ENCODE measurements at places on chromosomes 4 and X. TPM values are rescaled to one million over a fixed set of nuclear protein-coding genes. Genes with fewer than 3 reads are reported as not detected.

GRCh38 chr4:153731239-153731638, 28.6 kb downstream of the RNF175 start:
- DNase-seq = no peak

- no peak for DNase-seq
Measured at GRCh38 chr4:15836362-15836761, 58.2 kb downstream of the CD38 start.

DNA sequence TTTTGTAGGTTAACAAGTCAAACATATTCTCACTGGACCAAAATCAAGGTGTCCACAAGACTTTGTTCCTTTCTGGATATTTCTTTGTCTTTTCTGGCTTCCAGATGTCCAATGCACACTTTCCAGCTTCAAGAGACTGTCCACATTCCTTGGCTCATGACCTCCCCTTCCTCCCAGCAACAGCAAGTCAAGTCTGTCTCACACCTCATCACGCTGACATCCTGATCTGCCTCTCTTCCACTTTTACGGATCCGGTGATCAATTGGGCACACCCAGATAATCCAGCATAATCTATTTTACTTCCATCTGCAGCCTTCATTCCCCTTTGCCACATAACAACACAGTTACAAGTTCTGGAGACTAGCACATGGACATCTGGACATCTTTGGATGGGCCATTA, 9.6 kb downstream of the TIFA start:
- DNase-seq = no peak

DNA sequence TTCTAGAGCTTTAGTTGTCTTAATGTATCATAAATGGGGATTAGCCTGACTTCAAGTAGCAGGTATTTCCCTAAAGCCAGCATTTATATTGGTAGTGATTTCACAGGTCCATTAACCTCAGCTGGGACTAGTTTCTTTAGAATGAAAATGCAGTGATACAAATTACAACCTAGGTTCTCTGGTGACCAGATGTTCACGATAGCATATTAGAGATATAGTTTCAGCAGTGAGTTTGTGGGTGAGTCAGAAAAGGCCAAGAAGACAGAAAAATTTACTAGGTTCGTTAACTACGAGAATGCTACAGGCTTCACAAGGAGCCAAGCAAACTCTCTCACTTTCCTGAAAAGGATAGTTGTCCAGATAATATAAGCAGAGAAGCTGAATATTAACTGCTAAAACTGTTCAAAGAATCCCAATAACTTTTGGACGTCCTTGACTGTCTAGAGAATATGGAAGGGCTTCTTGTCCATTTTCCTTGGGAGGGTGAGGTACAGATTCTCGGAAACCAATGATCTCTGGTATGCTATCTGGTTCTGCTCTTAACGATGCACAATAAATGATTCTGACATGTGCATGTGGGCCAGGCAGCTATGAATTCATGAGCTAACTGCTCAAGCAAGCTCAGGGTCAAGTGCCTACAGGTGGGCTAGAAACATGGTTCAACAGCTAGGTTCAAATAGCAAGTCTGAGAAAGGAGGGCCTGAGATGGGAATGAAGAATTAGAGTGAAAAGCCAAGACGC, 6.0 kb upstream of the SPCS3 start:
- DNase-seq = no peak

GRCh38 chrX:153966841-153967535, 4.6 kb downstream of the HCFC1 start:
- DNase-seq = no peak

DNA sequence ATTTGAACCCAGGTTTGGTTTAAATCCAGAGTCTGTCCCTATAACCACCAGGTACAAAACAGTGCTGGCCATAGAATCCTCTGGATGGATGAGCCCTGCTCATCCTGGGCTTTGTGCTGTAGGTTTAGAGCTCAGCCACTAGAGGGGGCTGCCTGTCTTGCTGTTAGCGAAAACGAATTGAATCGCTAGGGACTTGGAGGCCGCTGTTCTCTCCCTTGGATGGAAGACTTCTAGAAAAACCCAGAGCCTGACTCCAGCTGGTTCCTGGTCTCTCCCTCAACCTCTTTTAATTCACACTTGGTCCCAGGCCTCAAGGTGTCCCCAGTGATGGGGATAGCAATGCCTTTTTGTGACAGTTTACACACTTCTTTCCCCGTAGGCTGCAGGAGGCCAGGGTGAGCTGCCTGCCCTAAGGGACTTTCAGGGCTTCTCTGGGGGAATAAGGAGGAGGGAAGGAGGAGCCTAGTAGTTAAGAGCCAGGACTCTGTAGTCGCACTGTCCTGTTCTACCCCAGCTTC, 8.7 kb downstream of the RIPPLY1 start:
- no peak for DNase-seq

- DNase-seq = no peak
Measured at GRCh38 chr4:170014359-170015011, 11.7 kb downstream of the MFAP3L start.

DNA sequence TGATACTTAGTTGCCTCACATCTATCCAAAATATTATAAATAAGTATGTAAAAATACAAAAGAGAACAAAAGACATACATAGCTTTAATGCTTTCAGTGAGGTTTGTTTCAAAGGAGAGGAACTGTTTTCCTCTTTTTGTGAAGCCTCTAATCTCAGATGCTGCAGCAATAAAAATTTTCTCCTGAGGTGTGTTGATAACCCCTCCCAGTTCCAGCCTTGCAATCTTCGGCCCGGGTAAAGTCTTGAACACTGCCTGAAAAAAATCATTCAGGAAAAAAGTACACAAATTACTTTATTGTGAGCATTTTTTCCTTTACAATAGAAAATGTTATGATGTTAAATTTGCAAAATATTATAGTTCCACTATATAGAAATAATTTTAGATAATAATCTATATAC, 8.8 kb downstream of the BBS7 start:
- DNase-seq = no peak

GRCh38 chr4:8860892-8861575, 10.6 kb downstream of the HMX1 start:
- no peak for DNase-seq

GRCh38 chrX:39613482-39613995, 484.2 kb downstream of the BCOR start:
- no peak for DNase-seq

GRCh38 chrX:13203271-13203670, 116.6 kb downstream of the ATXN3L start:
- no peak for DNase-seq

GRCh38 chrX:85964744-85965143, 82.6 kb downstream of the CHM start:
- DNase-seq = no peak

DNA sequence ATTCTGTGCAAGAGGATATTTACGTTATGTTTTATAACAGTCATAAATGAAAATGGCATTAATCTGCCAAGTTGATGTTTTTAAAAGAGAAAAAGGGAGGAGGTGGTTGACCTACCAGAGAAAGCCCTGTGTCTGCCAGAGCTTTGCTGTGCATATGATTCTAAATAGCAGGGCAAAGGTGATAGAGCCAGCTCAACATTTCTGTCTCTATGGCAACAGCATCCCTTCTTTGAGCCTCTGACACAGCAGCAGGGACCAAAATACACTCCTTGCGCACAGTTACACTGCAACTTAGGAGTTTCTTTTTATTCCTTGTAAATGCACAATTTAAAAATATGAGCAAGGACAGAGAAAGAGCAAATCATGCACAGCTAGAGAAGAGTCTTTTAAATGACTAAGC, 133.3 kb upstream of the RAI2 start:
- DNase-seq = no peak

DNA sequence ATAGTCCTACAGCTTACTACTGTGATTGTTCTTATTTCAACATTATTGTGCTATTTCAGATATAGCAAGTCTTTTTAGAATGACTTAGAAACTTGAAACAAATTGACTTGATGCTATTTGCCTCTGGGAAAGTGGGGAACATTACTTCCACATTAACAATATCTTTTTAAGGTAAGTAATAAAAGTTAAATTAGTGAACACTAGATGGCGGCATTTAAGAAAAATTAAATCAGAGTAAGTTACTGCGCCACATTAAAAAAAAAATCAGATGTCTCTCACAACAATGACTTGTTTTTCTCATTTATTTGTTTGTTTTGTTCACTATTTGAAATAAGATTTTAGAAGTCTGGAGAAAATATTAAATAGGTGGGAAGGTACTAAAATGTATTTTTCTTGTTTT, 1026.9 kb upstream of the SLIT2 start:
- DNase-seq = no peak

GRCh38 chr4:40182001-40182400, 14.8 kb upstream of the RHOH start:
- DNase-seq = no peak

GRCh38 chr4:176611951-176612350, 180.8 kb downstream of the VEGFC start:
- DNase-seq = no peak

GRCh38 chrX:38919202-38919601, 117.9 kb downstream of the MID1IP1 start:
- DNase-seq = no peak

- no peak for DNase-seq
Measured at GRCh38 chr4:155047755-155048154, 160.7 kb upstream of the NPY2R start.

GRCh38 chr4:76407440-76408119, 13.4 kb downstream of the CCDC158 start:
- no peak for DNase-seq

GRCh38 chr4:8170341-8170740, 11.7 kb upstream of the ABLIM2 start:
- no peak for DNase-seq

GRCh38 chr4:115042496-115042895, 70.9 kb downstream of the NDST4 start:
- DNase-seq = no peak

DNA sequence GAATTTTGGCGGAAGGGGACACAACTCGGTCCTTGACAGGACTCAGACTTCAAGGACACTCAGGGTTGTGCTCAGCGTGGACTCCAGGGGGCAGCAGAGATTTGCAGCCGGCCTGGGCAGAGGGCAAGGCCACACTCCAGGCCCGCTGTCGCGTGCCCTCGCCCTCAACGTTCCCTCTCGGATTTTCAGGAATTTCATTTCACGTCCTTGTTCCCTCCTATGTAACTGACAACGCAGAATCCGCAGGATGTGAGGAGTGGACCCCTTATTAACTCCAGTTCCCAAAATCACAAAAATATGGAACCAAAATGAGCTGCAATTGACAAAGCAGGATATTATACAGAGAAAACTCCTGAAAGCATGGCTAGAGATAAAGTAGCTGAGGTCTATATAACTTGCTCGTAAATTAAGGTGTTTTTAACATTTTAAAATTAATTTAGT, 21.0 kb upstream of the DCTD start:
- DNase-seq = no peak

- DNase-seq = no peak
Measured at GRCh38 chrX:136768469-136769084, 12.2 kb downstream of the ARHGEF6 start.

- DNase-seq = no peak
Measured at GRCh38 chr4:159434871-159435241, 332.0 kb downstream of the RAPGEF2 start.

GRCh38 chrX:132561483-132561882, 72.6 kb upstream of the MBNL3 start:
- no peak for DNase-seq

DNA sequence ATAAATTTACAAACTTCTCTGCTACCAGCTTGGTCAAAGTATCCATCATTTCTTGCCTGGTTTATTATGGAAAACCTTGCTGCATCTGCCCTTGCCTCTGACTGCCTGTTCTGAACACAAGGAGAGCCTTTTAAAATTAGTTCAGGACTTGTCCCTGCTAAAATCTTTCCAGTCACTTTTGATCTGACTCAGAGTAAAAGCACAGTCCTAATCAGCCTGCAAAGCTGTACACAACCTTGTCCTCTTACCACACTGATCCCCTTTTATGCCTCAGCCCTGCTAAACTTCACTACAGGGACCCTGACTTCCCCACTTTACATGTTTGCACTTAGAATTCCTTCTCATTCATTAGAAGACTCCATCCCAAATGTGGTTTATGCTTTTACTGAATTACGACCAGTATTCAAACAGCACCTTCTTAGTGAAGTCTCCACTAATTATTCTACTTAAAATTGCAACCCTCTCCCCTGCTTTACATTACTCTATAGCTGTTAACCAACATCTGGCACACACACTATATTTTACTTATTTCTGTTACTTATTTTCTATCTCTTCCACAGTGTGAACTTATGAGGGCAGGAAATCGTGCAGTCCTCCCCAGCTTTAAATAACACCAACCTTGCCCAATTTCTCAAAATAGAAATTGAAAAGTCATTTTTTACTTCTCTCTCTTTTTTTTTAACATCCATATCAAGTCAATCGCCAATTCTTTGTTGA, 6.3 kb downstream of the GABRA4 start:
- DNase-seq = no peak

DNA sequence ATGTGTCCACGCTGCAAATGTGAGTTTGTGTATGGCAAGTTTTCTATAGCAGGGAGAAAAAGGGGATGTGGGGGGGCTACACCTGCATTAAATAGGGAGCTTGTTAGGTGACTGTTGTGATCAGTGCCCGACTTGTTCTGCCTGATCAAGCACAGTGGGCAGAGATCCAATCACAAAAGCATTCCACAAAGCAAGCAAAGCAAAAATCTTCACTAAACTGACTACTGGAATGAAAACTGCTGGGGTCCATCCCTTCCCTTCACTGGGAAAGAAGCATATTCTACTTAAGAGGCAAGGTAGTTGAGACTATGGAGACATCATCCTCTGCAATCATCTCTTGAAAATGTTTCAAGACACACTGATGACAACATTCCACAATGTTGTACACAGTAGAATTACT, 5.2 kb downstream of the IRS4 start:
- no peak for DNase-seq

DNA sequence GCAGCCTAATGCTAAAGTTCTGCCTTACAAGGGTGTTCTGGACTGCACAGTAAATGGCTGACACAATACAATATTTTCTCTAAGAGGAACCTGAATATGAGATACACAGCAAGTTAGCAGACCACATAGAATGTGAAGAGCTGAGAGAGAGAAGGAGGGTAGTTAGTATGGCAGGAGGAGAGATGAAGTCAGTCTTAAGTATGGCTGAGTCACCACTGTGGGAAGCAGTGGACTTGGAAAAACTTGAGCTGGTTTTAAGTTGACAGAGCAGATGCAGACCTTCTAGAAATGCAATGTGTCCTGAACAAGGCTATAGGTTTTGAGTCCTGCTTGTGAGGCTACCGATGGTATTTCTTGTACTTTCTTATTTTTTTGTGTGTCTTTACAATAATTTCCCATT, 172.5 kb downstream of the SH2D1A start:
- DNase-seq = no peak

- no peak for DNase-seq
Measured at GRCh38 chr4:22712529-22712928, 19.8 kb downstream of the GBA3 start.

GRCh38 chr4:143424276-143424675, 87.6 kb downstream of the GAB1 start:
- no peak for DNase-seq

GRCh38 chr4:112377171-112377570, 80.0 kb downstream of the ALPK1 start:
- DNase-seq = no peak

PPP1R2C gene
- total RNA-seq = not detected

VSIG4 gene
- 311 TPM for total RNA-seq

CTAG2 gene
- total RNA-seq = not detected

NELFA gene
- 36.1 TPM for total RNA-seq

SPATA18 gene
- 9.0 TPM for total RNA-seq

KANTR gene
- 25.9 TPM for total RNA-seq

UTP3 gene
- total RNA-seq = 15.2 TPM

ALB gene
- total RNA-seq = not detected

UCP1 gene
- total RNA-seq = not detected

TLR6 gene
- 1.8 TPM for total RNA-seq

FRG2 gene
- total RNA-seq = not detected

GABRA4 gene
- total RNA-seq = 0.14 TPM

OGT gene
- 196 TPM for total RNA-seq

CCDC110 gene
- 6.2 TPM for total RNA-seq

Measured in thoracic aorta (tissue), 2 donors.